Naive thymus-derived CD4-positive, alpha-beta T cell (primary cell): ENCODE measurements at places on chromosomes 12 and 14. TPM values are rescaled to one million over a fixed set of nuclear protein-coding genes. Genes with fewer than 3 reads are reported as not detected.

The CLEC7A gene
- total RNA-seq = 121 TPM

The NEUROD4 gene
- not detected for total RNA-seq

The PZP gene
- total RNA-seq = not detected

The WDHD1 gene
- total RNA-seq = 3.3 TPM

The GLIPR1L2 gene
- 1.1 TPM for total RNA-seq

The B4GALNT1 gene
- not detected for total RNA-seq

The SRRM4 gene
- not detected for total RNA-seq

DNA sequence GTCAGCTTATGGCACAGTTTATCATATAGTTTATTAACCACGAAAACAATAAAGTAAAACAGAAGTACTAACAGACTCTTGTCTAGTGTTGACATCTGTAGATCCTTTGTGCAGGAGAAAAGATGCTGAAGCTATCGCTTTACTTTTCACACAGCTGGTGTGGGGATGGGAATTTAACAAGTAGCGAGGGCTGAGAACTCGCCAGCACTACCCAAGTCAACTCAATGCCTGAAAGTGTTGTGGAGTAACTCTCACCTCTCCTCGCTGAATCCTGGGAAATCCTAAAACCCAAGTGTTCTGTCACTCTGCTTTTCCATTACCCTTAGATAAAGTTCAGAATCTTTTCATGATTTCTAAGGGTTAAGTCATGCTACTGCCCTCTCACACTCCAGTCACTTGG, 264.2 kb downstream of the BMP4 start:
- DNase-seq = no peak

GRCh38 chr14:65599375-65599774, 186.8 kb downstream of the FUT8 start:
- DNase-seq = no peak

GRCh38 chr12:116759783-116760621, 21.9 kb downstream of the RNFT2 start:
- peak; percentile 38 for DNase-seq

- peak; percentile 62 for DNase-seq
These were observed 23.5 kb upstream of the INF2 start for GRCh38 chr14:104665657-104666522.

DNA sequence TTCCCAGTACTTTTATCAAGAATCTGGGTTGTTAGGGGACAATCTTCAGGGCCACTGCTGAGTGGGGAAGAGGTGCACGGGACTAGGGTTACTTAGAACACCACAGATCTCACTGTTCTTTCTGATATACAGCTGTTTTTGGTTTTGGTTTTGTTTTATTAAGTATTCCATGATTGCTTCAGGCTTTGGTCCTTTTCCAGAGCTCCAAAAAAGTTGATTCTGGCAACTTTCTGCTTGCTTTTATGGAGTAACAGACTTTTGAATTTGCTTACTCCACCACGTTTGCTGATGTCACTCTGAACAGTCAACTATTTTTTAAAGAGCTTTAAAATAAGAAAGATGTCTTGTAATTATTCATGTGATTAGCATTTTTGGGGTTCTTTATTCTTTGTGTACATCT, 368.1 kb upstream of the FOXG1 start:
- DNase-seq = no peak

- DNase-seq = no peak
These were observed 21.8 kb upstream of the SMCO2 start for GRCh38 chr12:27424631-27425230.

- DNase-seq = no peak
These were observed 21.6 kb downstream of the RFC5 start for GRCh38 chr12:118038137-118038536.

GRCh38 chr12:3680919-3681594, 71.9 kb downstream of the CRACR2A start:
- DNase-seq = no peak

DNA sequence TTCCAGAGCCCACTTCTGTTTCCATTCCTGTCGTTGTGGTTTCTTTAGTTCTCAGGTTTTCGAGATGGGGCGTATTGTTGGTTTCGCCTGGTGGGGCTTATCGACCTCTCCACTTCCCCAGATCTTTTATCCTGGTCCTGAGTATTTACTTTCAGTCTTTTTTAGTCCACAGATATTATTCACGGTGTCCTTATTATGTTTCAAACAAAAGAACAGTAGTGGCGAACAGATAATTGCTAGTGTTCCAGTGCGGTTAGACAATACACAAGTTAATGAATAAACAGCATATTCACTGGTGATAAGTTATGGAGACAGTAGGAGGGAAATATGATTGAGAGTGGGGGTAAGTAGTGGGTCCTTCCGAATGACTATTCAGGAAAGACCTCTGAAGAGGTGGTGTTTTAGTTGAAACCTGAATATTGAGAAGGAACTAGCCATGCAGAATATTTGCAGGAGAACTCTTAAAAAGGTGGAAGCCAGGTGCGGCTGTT, 668 bp downstream of the TMEM260 start:
- no peak for DNase-seq

DNA sequence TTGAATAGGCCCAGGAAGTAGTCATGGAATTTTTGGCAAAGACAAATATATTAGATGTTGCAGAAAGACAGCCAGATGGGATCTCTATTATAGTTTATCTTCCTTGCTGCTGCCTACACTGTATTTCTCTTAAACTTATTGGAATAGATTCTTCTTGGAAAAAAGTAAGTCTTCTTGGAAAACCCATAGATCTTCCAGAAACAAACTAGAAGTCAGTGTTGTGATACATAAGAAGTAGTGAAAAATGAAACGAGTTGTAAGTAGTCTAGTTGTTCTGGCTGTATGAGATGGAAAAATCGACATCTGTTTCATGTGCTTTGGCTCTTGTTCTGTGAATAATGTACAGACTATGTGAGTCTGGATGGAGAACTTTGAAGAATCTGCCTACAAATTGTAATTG, 29.0 kb downstream of the GLIPR1L2 start:
- DNase-seq = no peak

- no peak for DNase-seq
These were observed at the start of gene STAB2 for GRCh38 chr12:103586791-103587370. Gene STAB2, plus strand, starts transcription at chr12:103587273. Its CDS starts 204 bp downstream, at chr12:103587477.

DNA sequence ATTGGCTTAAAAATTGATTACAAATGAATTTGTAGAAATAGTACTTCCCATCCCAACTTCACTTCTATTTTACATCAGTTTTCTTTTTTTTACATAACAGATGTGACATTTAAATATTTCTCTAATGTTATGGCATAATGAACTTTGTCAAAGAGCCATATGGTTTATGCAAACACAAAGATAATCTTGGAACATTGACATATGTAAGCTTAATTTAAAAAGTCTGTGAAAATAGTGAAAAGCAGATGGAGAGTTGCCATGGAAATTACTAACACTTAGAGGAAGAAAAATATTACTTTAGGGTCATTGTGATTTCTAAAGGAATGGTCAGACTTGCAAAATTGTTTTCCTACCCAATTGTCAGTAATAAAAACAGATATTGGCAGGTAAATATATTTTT, 232.4 kb downstream of the AEBP2 start:
- DNase-seq = no peak

DNA sequence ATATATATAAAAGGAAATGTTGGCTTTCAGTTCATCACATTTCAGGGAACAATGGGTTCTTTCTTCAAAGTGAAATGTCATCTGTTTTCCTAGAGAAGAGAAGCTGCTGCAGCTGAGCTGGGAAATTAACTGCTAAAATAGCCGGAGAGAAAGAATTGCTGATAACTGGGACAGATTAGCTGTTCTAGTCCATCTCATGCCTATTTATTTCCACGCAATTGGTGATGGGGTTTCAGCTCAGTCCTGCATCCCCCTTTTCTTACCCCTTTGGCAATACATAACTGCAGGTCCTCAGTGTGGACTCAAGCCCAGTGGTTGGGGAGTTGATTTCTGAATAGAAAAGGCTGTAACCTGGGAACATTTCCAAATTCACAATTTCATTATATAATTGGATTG, 436.9 kb upstream of the TMEM132C start:
- DNase-seq = no peak
